ENCODE measurements at places on chromosomes 5 and 9. TPM values are rescaled to one million over a fixed set of nuclear protein-coding genes. Genes with fewer than 3 reads are reported as not detected.

Gene IFNE
- total RNA-seq = 0.64 TPM

- DNase-seq = no peak
Measured at GRCh38 chr5:95022967-95023695, 261.8 kb downstream of the MCTP1 start.

DNA sequence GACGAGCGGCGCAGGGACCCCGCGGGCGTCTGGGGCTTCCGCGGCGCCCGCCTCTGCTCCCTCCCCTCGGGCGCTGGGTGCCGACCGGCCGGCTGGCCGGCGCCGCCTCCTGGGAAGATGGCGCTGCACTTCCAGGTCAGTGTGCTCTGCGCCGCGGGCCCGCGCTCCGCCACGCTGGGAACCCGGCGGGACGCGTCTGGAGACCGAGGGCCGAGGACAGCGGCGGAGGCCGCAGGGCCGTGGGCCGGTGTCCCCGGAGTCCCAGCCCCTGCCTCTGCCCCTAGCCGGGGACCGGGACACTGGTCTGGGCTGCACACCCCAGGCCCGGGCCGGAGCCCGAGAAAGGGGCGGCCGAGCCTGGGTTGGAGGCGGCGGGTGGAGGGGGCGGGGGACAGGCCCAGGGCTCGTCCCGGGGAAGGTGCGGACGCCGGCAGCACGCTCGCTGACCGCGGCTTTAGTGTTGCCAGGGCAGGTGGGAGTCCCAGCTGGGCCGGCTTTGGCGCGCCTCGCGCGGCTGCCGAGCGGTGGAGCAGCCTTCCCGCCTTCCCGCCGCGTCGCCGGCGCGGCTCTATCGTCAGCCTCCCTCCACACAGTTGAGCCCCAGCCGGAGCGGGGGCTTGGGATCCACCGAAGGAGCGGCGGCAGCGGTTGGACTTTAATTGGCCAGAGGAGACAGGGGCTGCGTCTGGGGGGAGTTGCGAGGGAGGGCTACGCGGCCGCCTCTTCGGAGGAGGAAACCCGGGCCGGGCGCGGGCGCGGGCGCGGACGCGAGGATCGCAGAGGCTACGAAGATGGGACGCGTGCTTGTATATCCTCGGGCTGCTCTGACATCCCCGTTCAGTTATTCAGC lies at the start of gene RANBP17:
TSS of gene RANBP17 (plus strand) at position 102 of the 850 bp plus-strand sequence.
- peak; percentile 91 for DNase-seq

GRCh38 chr5:23352446-23352845 lies 155.0 kb upstream of the PRDM9 start:
- DNase-seq = peak; percentile 32

GRCh38 chr9:14440062-14440461 lies 126.1 kb upstream of the NFIB start:
- no peak for DNase-seq

Data from hepatocyte (in vitro differentiated cells).